ENCODE measurements at places on chromosomes 1 and 21.
A peak's percentile ranks its signal among the peaks of the same experiment; 100 is the strongest.

DNA sequence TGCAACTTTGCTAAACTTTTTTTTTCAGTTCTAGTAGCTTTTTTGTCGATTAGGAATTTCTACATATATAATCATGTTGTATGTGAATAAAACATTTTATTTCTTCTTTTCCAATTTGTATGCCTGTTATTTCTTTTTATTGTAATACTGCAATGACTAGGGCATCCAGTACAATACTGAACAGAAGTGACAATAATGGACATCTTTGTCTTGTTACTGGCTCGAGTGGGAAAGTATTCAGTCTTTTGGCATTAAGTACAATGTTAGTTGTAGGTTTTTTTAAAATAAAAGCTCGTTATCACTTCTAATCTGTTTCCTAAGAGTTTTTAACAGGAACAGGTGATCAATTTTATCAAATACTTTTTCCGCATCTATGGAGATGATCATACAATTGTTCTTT lies 9.8 kb downstream of the STPG1 start:
- DNase-seq, result no peak

GRCh38 chr1:92854101-92854785 lies 22.4 kb downstream of the RPL5 start:
- DNase-seq, result no peak

- peak; percentile 34 for DNase-seq
Measured at GRCh38 chr1:235296729-235297128, 31.2 kb downstream of the ARID4B start.

- DNase-seq, result no peak
Measured at GRCh38 chr1:101313356-101313755, 76.5 kb downstream of the S1PR1 start.

- DNase-seq, result no peak
Measured at GRCh38 chr1:48105165-48105564, 108.0 kb upstream of the TRABD2B start.

DNA sequence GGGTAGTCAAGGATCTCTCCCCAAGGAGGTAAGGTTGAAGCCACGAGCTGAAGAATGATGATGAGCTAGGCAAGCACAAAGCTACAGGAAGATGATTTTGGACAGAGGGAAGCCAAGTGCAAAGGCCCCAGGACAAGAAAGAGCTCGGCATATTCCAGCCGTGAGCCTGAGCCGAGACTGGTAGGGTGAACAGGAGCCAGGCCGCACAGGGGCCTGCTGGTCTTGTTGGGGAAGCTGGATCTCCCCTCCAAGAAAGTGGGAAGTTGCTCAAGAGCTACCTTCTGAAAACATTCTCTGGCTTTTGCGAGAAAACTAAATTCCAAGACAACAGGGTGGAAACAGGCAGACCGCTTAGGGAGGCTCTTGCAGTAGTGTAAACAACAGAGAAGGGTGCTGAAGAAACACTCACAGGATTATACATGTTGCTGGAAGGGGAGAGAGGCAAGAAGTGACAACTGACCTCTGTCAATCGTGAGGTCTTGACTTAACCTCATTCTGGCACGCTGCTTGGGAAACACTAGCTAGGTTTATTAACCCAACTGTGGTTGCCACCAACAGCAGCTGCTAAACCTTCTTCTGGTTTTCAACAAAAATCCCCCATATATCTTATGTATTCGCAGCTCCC lies 625.2 kb downstream of the SMYD3 start:
- DNase-seq, result no peak

GRCh38 chr1:201659572-201659971 lies 120.6 kb downstream of the NAV1 start:
- no peak for DNase-seq

DNA sequence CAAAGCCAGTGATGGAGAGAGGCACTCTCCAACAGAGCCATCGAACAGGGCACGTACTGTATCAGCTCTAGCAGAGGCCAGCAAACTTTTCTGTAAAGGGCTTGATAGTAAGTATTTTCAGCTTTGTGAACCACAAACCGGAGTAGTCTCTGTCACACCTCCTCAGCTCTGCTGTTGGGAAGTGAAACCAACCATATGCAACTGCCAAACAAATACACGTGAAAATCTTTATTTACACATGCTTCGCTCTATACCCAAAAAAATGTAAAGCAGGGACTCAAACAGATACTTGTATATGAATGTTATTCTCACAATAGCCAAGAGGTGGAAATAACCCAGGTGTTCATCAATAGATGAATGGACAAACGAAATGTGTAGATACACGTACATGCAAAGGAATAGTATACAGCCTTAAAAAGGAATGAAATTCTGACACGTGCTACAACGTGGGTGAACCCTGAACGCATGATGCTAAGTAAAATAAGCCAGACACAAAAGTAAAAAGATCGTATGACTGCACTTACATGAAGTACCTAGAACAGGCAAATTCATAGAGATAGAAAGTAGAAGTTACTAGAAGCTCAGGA lies 39.0 kb downstream of the SETD4 start:
- DNase-seq, result no peak

DNA sequence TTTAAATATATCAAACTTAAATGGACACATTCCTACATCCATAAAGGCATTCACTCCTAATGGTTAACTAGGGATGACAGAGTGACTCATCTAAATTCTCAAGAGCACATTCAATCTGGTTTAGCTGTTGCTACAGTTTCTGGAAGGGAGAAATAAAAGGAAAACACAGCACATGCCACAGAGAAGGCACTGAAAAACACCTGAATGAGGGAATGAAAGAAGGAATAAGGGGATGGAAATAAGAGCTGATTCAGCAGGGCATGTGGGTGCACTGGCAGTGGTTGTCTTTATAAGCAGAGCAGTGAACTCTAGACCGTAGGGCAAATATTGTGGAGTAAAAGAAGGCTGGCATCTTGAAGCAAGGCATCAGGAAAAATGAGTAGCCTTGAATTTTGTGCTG lies 79.3 kb downstream of the LHX4 start:
- no peak for DNase-seq

DNA sequence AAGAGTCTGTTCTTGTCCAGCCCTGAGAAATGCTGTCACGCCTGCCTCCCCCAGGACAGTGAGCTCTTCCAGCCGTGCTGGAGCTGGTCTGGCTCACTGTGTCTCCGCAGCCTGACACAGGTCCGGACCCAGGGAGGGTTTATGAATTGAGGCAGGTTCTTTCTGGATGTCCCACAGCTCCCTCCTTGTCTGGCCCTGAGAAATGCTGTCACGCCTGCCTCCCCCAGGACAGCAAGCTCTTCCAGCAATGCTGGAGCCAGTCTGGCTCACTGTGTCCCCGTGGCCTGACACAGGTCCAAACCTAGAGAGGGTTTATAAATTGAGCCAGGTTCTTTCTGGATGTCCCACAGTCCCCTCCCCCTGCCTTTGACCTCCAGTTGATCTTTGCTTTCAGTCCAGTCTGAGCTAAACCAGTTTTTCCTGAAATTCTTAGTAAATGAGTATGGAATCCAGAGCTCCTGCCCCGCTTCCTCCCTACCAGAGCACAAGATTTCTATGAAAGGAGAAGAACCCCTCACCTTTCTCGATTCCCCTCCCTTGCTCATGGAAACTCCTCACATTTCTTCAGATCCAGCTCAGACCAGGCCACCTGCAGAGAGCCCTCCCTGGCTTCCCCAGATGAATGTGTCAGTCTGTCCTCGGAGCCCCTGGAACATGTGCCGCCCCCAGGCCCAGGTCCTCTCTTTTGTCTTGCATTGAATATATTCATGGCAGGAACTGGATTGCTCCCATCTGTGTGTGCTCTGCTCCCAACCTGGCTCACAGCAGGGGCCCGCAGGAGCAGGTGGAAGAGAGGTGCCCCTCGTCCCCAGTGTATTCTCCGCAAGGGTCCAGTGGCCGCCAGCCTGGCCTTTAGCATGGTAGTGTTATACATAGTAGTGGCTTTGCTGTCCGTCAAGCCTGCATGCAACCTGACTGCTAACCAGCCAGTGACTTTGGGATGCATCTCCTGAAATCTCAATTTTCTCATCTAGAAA lies 116.3 kb downstream of the EPHB2 start:
- no peak for DNase-seq

GRCh38 chr1:54361342-54361741 lies 44.9 kb downstream of the SSBP3 start:
- DNase-seq, result no peak

GRCh38 chr21:29018540-29018939 lies 609 bp downstream of the RWDD2B start:
- DNase-seq, result no peak

DNA sequence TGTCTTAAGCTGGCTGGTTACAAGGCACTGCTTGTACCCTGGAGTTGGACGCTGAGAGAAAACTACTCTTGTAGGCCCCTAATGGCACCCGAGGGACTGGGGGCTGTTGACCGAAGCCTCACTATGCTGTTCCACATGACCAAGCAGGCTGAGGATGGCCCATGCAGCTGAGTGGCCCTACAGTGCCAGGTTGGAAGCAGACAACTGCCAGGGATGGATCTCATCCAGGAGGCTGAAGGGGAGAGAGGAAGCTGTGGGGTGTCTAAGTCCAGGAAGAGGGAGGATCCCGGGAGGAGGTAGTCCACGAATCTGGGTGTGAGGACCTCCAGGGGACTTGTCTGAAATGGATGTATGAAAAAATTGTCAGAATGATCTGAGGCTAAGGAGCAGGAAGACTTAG lies 45.8 kb downstream of the FOXD2 start:
- no peak for DNase-seq

GRCh38 chr1:19623523-19623922 lies 20.6 kb upstream of the NBL1 start:
- DNase-seq, result no peak

- no peak for DNase-seq
Measured at GRCh38 chr1:81804312-81804711, 3.6 kb downstream of the ADGRL2 start.

DNA sequence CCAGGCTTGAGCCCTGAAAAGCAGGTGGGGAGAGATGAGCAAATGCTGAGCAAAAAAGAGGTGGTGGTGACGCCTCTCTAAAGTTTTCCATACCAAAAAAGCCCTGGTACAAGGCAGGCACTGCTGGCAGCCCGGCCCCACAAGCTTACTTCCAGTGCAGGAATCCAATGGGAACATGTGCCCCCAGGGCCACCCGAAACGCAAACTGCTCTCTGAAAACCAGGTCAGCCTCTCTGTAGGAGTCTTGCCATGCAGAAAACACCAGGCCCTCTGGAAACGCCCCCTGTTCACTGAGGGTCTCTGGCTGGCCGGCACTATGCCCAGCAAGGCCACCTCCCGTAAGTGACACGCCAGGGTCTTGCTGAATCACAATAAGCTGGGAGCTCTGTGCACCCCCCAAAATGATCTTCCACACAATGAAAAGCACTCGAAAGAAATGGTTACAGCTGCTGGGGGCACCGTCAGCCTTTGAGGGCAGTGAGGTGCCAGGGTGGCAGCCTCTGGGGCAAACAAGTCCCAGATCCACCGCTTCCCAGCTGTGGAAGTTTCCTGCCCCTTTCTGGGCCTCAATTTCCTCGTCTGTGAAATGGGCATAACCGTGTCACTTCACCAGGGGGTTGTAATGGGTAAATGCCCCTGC lies 170.5 kb downstream of the TOMM20 start:
- DNase-seq, result no peak

GRCh38 chr21:23541571-23541970 lies 2065.7 kb downstream of the MRPL39 start:
- no peak for DNase-seq

GRCh38 chr1:17795836-17796645 lies 40.9 kb downstream of the ACTL8 start:
- DNase-seq, result no peak

DNA sequence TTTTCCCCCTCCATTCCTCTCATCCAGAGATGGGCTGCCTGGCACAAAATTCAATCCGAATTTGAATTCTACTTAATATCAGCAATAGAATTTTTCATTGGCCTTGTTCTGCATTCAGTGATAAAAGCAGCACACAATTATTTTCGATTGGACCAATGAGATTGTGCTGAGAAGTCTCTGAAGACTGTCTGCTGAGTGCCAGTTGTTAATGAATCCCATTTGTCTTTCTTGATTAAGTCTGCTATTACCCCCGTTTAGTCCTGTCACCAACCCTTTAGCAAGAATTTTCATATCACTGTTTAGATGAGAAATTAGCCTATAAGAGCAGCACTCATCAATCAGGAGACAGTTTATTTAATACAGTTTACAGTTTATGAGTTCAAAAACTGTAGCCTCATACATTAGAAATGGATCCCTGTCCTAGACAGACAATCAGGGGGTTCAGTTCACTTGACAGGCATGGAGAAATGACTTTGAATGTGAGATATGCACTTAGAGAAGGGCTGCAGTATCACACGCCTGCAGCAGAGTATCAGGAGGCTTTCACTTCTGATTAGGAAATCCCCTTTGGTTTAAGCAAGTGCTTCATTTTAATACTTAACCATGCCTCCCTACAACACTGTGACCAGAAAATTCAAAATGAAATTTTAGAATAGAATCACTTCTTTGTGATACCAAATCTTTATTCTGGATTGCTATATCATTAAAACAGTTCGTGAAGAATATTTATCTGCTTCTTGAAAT lies 304.7 kb upstream of the PTBP2 start:
- DNase-seq, result no peak

GRCh38 chr1:223535319-223535718 lies 130.2 kb downstream of the CAPN8 start:
- DNase-seq, result no peak

GRCh38 chr1:6834366-6834765 lies 49.1 kb downstream of the CAMTA1 start:
- DNase-seq, result no peak

- no peak for DNase-seq
Measured at GRCh38 chr1:199937661-199938060, 89.8 kb upstream of the NR5A2 start.

DNA sequence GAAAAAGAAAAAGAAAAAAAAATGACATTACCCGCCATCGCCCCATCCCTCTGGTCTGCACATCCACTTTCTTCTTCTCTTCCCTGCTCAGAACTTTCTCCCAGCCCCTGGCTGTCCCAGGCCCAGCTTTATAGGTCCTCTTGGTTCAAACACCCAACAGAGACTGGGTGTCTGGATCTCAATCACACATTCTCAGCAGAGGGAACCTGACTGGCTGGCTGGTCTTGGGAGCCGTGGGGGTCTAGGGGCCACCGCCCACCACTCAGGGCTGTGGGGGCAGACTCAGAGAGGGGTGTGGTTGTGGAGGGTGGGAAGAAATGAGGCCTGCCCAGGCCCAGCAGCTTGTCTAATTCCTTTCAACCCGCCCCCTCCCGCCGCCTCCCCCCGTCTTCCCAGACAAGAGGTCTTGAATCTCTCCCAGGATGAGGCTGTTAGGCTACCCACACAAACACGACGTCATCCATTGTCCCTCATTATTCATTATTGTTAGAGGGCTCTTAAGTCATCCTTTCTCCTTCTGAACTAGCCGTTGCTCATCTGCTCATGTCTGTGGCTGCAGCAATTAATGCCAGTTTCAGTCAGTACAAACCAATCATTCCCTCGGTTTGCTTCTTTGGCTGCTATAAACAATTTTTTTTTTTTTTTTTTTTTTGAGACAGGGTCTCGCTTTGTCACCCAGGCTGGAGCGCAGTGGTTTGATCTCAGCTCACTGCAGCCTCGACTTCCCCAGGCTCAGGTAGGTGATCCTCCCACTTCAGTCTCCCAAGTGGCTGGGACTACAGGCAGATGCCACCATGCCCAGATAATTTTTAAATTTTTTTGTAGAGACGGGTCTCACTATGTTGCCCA lies 40.6 kb upstream of the CLIC4 start:
- no peak for DNase-seq

GRCh38 chr1:44281962-44282703 lies 68.9 kb downstream of the DMAP1 start:
- no peak for DNase-seq
